CD4-positive, alpha-beta T cell (primary cell): ENCODE measurements at places on chromosomes 3 and 15. TPM values are rescaled to one million over a fixed set of nuclear protein-coding genes. Genes with fewer than 3 reads are reported as not detected.

The UACA gene
- total RNA-seq = 1.1 TPM

The CELSR3 gene
- total RNA-seq = 4.9 TPM

The RLBP1 gene
- total RNA-seq = not detected

The GADL1 gene
- not detected for total RNA-seq

The SLC12A8 gene
- total RNA-seq = 0.38 TPM
